ENCODE measurements at places on chromosomes 2 and 18.

- no peak for DNase-seq
These were observed 709.6 kb downstream of the SOCS6 start for GRCh38 chr18:70998490-70998889.

GRCh38 chr2:67945056-67945455 is 117.7 kb downstream of the C1D start:
- DNase-seq = no peak

DNA sequence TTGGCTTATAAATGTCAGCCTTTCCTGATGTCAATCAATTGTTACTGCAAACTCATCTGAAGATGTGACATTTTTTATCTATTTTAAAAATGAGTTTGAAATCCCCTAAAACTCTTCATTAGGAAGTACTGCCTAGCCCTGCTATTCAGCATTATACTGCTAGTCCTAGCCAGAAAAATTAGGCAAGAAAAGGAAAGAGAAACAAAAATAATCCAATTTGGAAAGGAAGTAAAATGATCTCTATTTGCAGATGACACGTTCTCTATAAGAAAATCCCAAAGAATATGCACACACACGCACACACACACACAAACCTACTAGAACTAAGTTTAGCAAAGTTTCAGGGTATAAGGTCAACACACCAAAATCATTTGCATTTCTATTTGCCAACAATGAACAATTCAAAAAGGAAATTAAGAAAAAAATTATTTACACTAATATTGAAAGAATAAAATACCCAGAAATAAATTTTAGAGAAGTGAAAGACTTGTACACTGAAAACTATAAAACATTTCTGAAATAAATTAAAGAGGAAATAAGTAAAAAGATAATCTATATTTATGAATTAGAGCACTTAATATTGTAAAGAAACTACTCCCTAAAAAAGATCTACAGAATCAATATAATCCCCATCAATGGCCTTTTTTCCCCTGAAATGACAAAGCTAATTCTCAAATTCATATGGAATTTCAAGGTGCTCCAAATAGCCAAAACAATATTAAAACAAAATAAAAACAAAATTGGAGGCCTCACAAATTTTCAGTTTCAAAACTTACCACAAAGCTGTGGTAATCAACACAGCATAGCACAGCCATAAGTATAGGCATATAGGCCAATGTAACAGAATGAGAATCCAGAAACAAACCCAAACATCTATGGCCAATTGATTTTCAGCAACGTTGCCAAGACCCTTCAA is 433.7 kb upstream of the TRIB2 start:
- DNase-seq = no peak

GRCh38 chr2:26178746-26179436 is 6.0 kb downstream of the GAREM2 start:
- no peak for DNase-seq

GRCh38 chr2:217836901-217837491 is 165.8 kb downstream of the TNS1 start:
- no peak for DNase-seq

DNA sequence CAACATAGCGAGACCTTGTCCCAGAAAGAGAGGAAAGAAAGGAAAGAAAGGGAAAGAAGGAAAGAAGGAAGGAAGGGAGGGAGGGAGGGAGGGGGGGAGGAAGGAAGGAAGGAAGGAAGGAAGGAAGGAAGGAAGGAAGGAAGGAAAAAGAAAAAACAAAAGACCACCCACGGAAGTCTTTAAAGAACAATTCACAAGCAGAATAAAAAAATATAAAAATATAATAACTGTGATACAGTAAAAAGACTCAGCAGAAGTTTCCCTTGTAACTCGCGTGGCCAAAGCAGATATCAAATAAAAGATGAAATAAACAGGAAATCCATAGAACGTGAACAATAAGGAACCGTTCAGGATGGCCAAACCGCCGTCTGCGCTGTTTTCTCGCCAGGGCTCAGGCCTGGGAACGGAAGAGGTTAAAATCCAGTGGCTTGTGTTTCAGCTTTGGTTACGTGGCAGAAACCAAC is 1.2 kb upstream of the SLC1A4 start:
- DNase-seq = no peak

GRCh38 chr2:172977270-172978062 is 98.2 kb upstream of the MAP3K20 start:
- DNase-seq = no peak

GRCh38 chr2:203498161-203498560 is 36.9 kb downstream of the RAPH1 start:
- DNase-seq = no peak

DNA sequence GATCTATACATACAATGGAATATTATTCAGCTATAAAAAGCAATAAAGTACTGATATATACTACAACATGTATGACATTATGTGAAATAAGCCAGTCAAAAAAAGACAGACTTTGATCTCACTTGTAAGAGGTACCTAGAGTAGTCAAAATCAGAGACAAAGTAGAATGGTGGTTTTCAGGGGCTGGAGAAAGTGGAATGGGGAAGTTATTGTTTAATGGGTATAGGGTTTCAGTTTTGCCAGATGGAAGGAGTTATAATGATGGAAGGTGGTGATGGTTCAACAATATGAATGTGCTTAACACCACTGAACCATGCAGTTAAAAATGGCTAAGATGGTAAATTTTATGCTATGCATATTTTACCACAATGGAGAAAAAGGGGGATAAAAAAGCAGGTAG is 6.3 kb downstream of the COBLL1 start:
- DNase-seq = no peak

DNA sequence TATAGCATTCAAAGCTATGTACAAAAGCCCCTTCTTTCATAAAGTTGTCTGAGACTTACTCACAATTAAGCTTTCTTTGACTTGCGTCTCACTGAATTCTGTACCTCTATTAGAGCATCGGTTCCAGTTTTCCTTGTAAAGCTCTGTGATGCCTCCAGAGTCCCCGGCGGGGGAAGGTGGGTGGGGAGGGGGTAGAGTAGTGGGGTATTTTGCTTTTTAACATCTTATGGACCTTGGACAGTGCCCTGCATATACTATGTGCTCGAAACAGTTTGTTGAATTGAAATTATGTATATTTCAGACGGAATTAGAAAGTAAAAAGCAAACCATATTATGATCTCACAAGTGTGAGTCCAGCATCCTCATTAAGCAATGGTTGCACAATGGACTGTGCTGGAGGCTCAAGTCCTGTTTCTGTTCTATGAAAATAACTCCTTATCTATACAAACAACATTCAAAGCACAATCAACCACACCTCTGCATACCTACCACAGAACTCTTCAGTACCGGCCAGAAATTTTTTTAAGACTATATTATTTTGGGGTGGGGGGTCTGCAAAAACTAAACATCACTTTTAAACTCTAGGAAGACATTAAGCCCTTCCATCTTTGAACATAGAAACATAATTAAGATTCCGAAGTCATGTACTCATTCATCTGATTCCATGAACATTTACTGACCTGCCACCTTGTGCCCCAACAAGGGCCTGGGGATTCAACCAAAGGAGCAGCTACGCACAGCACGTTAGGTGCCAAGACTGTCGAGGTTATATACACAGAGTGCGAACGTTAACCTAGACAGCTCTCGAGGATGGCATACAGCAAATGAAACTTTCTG is 908 bp downstream of the STAT1 start:
- no peak for DNase-seq

DNA sequence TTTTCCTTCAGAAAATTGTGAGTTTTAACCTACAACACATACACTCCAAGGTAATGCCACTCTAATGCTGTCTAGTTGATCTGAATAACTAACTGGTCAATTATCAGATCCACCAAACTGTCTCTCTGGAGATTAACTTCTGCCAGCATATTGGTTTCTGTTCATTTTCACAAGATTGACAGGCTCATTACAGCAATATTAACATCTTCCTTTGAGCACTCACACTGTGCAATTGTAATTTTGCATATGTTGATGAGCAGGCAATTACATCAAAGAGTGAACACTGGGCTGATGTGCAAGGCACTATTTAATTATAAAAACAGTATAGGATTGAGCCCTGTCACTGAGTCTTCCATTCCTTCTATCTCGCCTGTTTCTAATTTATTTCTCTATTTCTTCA is 197.3 kb downstream of the SLC8A1 start:
- DNase-seq = no peak

- DNase-seq = no peak
These were observed 25.5 kb upstream of the IL37 start for GRCh38 chr2:112885506-112885902.

GRCh38 chr2:63242747-63243146 is 192.1 kb downstream of the OTX1 start:
- no peak for DNase-seq

DNA sequence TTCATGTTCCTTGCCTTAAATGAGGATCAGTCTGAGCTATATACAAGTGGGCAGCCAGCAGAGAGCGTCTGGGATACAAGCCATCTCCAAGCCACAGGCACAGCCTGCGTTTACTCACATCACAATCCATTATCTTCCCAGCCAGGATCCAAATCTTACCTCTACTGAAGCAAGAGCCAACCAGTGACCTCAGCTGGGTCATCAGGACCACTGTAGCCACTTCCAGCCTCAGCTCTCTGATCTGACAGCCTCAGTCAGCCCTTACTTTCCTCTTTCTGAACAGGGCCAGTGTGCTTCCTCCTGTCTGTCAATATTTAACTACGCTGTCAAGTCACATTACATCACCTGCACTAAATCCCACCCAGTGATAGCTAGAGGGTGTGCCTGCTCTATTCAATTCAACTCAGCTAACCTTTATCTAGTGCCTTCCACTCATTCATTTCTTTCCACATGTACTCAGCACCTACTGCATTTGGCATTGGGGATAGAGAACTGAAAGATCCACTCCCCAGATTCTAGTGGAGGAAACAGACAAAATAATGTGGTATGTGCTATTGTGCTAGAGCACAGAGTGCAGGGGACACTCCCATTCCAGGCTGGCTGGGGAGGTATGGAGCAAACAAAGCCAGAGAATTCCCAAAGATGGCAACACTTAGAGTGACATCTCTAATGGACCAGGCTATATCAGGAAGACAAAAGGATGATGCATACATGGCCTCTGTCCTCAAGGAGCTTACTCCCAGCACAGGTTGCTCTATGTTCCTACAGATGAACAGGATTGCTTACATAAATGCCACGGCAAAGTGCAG is 146.5 kb downstream of the NCKAP5 start:
- DNase-seq = no peak

DNA sequence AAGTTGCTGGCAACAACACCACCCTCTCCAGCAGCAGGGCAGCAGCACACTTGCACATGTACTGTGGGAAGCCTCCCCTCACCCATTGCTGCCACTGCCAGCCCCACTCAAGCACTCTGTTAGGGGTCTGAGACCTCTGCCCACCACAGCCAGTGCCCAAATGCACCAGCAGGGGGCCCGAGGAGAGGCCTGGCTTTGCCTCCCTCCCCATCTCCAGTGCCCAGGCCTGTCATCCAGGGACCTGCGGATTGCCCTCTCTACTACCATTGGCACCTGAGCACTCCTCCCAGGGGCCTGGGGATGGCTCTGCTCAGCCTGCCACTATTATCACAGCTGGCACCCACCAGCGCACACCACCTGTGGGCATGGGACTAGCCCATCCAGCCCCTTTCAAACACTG is 175.7 kb downstream of the PMAIP1 start:
- DNase-seq = no peak

DNA sequence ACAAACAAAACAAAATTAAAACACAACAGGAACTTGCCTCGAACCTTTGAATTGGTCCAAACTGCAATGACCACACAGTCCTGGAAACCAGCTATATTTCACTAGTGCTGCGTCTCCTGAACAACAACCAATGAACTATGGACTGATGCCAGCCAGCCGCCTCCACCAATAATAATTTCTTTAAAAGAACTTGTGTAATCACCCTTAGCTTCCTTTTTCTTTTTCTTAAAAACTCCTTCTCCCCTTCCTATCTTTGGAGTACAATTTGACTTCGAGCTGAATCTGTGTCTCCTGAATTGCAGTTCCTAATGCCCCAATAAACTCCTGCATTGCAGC is 1.6 kb upstream of the CXXC1 start:
- no peak for DNase-seq

GRCh38 chr2:215357660-215358059 is 45.8 kb downstream of the ATIC start:
- DNase-seq = no peak

GRCh38 chr2:160425434-160426151 is 68.0 kb downstream of the RBMS1 start:
- DNase-seq = no peak

DNA sequence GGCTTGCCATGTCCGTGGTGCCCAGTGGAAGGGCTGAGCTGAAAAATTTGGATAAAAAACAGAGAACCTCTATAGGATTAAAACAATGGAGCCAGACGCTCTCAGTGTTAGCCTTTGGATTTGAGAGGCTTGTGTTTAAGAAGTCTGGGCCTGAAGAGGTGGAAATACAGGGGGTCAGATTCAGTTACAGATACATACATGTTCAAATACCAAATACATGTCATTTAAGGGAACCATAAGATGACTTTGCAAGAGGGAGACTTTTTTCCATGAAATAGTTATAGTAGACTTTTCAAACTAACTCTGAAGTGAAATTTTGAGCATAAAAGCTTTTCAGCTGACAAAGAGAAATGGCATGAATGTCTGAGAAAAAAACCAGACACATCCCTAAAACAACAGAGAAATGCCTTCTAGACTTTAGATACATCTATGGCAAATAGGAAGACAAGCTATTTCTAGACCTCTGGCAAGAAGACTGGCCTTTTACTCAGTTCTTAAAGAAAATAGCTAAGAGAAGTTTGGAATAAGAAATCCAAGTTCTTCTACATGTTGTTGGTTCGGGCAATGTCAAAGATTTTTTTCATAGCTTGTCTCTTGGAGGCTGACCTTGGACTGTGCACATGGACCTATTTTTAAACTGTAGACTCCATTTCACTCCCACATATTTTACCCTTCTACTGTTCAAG is 112.9 kb downstream of the LTBP1 start:
- no peak for DNase-seq

GRCh38 chr2:85064927-85065577 is 68.1 kb upstream of the TCF7L1 start:
- DNase-seq = no peak

- DNase-seq = no peak
These were observed 2.5 kb downstream of the CHN1 start for GRCh38 chr2:175002547-175003274.

DNA sequence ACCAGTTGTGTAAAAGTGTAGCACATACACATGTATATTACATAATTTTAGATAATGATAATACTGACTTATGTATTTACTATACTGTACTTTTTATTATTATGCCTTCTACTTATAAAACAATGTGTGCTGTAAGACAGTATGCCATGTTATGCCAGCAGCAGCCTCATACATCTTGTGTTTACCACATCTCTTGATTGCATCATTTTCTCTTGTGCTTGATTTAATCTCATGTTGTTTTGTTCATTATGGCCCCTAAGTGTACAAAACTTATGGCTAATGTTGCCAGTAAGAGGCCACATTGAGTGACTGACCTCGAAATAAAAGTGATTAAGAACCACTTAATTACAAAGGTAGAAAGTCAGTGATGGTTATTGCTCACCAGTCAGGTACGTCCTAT is 128.0 kb upstream of the SP5 start:
- DNase-seq = no peak

GRCh38 chr2:49585921-49586320 is 431.6 kb upstream of the FSHR start:
- DNase-seq = no peak

GRCh38 chr18:5389356-5389755 is 93.8 kb upstream of the ZBTB14 start:
- no peak for DNase-seq

All from stimulated activated CD4-positive, alpha-beta T cell treated with anti-CD3 and anti-CD28 coated beads, Interleukin-1b, Interleukin-23, amount 100 ng/mL, for 24 hours (primary cell).